ENCODE measurements at places on chromosomes 7 and 10.

DNA sequence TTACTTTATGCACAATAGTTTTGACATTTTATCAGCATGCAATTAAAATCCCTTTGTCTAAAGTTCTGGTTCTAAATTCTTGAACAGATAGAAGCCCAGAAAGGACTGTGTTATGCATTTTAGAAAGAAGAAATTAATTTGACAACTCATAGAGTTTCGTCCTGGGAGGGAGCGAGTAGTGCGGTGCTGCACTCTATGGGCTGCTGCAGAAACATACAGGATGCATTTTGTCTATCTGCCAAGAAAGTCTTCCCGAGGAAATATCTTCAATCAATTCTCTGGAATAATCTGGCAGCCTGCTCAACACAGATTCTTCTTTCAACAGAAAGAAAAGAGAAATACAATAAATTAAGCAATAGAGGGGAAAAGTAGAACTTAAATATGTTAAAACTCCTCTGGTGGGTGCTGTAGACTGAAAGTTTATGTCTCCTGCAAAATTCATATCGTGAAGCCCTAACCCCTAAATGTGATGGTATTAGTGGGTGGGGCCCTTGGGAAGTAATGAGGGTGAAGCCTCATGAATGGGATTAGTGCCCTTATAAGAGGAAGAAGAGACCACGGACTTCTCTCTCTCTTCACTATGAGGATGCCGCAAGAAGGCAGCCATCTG is 39.0 kb upstream of the IFRD1 start:
- no peak for DNase-seq

DNA sequence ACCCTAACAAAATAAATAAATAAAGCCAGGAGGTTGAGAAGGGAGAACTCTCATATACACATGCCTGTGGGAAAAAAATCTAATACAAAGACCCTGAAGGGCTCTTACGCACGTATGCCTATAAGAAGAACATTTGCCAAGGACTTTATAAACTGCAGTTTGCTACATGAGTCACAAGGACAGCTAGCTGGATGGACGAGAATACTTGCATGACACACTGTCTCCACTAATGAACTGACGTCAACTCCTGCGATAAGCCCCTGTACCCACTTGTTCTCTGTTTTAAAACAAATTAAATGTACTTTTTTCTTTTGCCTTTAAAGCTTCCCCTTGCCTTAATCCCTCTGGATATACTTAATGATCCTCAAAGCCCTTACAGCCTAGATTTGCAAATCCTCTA is 374.6 kb upstream of the GHITM start:
- no peak for DNase-seq

DNA sequence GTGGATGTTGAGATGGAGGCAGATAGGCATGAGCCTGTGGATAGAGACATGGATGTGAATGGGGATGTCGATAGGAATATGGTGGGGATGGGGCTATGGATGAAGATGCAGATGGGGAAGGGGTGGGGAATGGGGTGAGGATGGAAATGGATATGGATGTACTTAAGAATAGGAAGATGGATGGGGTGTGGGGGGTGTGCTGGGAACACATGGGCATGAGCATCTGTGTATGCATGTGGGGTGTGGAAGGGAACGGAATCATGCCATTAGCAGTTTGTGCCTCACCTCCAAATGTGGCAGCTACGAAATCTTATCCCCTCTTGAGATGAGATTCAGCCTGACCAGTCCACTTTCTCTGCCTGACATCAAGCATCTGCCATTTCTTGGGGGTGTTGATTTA is 359.5 kb upstream of the MGMT start:
- DNase-seq: no peak

DNA sequence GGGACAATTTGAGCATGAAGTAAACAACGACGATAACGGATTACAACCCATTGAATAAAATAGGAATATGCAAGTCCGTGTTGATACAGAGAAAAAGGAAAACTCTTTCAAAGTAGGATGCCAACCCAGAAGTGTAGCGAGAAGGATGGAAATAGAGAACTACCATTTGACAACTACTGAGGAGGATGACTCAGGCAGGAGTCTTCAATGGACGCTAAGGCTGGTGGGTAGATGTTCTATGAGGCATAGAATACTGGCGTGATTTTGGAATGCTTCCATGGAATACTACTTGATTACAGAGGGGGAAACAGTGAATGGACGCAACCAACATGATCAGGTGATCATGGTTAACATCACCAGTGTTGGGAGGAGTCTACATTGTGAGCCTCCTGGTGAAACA is 828 bp upstream of the CFAP70 start:
- DNase-seq: no peak

GRCh38 chr7:100641860-100642533 is 645 bp upstream of the TFR2 start:
- DNase-seq: no peak

- DNase-seq: no peak
Measured at GRCh38 chr10:1301143-1301542, 245.0 kb downstream of the WDR37 start.

- no peak for DNase-seq
Measured at GRCh38 chr10:30974773-30975415, 56.8 kb downstream of the ZNF438 start.

DNA sequence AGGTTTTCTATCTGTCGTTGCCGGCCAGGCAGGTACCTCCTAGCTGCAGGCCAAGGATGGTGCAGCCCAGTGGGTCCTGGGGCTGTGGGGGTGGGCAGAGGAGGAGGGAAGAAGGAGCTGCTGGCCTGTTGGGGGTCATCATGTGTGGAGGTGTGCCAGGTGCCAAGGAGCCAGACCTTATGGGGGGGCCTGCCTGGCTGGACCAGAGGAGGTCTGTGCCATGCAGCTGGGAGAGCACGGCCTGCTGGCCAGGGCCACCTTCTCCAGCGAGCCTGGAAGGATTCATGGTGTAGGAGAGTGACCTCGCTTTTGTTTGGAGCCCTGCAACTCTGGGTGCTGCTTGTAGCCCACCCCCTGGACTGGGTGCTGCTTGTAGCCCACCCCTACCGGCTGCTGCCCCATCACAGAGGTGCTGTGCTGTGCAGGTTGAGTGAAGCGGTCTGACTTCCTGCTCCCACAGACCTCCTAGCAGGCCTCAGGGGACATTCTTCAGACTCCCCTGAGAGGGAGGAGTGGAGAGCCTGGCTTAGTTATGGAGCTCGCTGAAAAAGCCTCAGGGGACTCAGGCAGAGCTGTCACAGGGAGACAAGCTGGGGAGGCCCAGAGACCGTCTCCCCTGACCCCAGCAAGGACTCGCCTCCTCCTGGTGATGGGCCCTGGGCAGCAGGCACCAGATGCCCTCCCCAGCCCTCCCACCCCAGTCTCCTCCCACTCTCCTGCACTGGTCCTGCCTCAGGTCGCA is 67.7 kb upstream of the AQP1 start:
- DNase-seq: no peak

GRCh38 chr7:121633186-121633585 is 237.1 kb upstream of the FAM3C start:
- no peak for DNase-seq

- DNase-seq: no peak
Measured at GRCh38 chr7:2483494-2483893, 7.3 kb upstream of the GRIFIN start.

- DNase-seq: no peak
Measured at GRCh38 chr10:102501201-102502028, 1.1 kb downstream of the ACTR1A start.

DNA sequence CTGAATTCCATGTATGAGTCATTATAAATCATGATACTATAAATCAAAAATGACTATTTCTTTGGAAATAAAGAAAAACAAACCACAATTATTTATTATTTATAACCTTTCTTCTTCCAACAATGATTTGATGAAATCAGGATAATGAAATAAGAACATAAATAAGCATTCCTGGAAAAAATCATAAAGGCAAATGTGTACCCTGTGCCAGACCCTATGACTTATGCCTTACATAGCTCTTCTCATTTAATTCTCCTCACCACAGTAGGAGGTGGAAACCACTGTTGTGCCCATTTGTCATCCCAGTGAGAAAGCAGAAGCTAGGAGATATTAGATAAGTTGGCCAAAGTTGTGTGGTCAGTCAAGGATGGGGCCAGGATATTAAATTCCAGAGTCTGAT is 255.1 kb downstream of the DOCK4 start:
- DNase-seq: no peak

DNA sequence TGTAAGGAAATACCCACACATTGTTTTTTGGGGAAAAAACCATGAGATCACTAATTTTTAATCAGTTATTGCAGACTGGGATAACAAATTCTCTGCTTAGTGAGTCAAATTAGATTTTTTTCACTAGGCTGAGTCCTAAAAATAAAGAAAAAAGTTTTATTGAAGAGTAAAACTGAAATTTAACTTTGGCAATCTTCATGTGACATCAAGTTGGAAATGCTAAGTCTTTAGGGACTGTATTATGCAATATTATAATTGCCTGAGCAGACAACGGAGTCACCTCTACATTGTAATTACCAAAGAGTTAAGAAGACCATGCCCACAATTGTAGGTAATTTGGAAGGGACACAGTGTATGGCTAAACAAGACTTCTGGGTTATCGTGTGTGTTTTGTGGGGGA is 2.2 kb upstream of the CLEC5A start:
- DNase-seq: no peak

DNA sequence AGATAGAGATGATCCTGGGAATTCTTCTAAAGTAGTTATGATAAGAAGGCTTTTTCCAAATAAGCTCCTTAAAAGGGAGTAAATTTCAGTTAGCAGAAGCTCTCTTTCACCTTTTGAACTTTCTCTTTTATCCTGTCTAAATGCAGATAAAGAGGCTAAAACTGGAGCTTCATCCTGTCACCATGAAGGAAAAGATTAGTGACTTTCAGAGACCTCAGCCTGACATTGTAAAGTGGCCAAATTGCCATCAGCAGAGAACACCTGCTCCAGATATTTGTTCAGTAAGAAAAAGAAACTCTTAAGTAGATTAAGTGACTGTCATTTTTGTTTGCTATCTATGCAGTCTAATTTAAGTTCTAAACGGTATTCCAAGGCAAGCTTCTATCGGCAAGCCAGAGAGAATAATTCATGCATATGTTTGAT is 18.3 kb downstream of the VWDE start:
- no peak for DNase-seq

GRCh38 chr7:90739716-90740115 is 143.6 kb downstream of the CDK14 start:
- DNase-seq: no peak

DNA sequence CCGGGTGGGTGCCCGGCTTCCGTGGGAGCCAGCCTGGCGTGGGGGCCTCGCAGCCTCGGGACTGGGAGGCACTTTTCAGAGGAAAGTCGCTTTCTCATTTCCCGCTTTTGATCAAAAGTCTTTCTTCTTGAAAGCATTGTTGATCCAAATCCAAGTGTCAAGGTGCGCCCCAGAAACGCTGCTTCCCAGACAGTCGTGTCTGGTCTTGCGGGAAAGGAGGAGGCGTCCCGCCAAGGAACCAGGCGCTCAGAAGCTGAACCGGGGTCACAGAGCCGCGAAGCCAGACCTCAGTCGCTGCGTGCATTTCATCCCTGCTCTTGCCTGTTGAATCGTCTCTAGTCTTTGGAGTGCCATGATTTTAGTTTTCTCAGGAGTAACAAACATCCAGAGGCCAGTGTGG is 1.1 kb upstream of the BNIP3 start:
- DNase-seq: no peak

DNA sequence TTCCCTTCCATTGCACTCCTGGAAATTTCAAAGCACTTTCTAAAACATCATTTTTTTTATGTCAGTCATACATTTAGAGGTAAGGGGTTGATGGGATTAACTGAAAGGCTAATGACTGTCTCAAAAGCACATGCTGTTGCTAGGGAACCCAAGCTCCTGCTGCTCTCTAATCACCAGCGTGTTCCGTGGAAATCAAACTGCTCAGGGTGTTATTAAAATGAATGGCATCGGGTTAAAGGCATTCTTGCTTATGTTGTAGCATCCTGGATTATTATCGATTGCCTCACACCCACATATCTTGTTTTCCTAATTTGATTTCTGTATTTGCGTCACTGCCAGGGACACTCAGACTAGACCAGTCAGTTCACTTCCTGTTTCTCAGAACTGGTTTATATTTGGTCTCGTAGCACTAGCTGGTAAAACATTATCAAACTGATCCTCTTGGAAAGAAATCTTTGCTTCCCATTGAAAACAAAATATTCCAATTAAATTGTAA is 216.5 kb upstream of the MKLN1 start:
- no peak for DNase-seq

- no peak for DNase-seq
Measured at GRCh38 chr10:101618871-101619270, 30.8 kb downstream of the DPCD start.

- DNase-seq: no peak
Measured at GRCh38 chr7:80895056-80895455, 23.8 kb downstream of the SEMA3C start.

DNA sequence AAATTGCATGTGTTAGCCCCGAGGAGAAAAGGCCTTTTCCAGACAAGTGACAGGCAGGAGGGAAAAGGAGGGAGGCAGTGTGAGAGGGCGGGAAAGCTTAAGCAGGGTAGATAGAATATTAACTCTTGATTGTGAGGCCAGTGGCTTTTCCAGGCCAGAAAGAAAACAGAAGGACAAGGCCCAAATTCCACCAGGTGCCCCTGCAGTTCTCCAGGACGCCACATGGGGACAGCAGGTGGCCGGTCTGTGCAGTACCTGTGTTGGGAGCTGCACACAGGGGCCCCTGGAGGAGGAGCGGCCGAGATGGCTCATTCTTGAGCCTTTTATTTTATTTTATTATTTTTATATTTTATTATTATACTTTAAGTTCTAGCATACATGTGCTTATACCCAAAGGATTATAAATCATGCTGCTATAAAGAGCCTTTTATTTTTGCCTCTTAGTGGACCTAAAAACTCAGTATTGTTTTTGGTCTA is 141.3 kb upstream of the KLF14 start:
- no peak for DNase-seq

- DNase-seq: no peak
Measured at GRCh38 chr7:34081935-34082334, 176.6 kb downstream of the BMPER start.

DNA sequence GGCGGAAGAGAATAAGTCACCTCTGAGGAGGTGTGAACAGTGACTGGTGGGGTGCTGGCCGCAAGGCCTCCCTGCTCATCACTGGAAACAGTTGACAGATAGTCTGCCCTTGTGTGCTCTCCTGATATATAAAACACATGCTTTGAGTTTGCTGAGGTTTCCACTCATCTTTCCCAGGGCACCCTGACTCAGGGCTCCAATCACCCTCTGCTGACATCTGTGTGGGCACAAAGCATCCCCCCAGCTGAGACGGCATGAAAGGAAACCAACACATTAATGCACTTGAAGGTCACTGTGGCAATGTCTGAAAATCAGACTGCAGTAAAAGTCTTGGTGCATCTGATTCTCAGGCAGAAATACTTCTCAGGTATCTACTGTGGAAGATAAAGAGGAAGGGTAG is 49.8 kb downstream of the EPDR1 start:
- DNase-seq: no peak

Data from stimulated activated CD4-positive, alpha-beta T cell treated with anti-CD3 and anti-CD28 coated beads, Interleukin-1b, Interleukin-23, amount 100 ng/mL, for 1 hour (primary cell).